ENCODE measurements at places on chromosomes 1 and 21. TPM values are rescaled to one million over a fixed set of nuclear protein-coding genes. Genes with fewer than 3 reads are reported as not detected.

Gene CREB3L4
- total RNA-seq: 3.9 TPM

Gene NCF2
- total RNA-seq: 0.39 TPM

Gene NECTIN4
- 0.13 TPM for total RNA-seq

Gene TENT5C
- total RNA-seq: 1.5 TPM

Gene KRTAP21-2
- total RNA-seq: not detected

Gene FTCD
- 0.65 TPM for total RNA-seq

Gene CCDC181
- 0.85 TPM for total RNA-seq

Gene LAMC1
- 853 TPM for total RNA-seq

Gene HAPLN2
- not detected for total RNA-seq

Gene ACAP3
- 37.3 TPM for total RNA-seq

Gene OR2L13
- total RNA-seq: not detected

Gene S100B
- total RNA-seq: 0.40 TPM

Gene MX2
- 3.3 TPM for total RNA-seq

Gene SLC39A1
- total RNA-seq: 117 TPM

Gene COL6A2
- total RNA-seq: 4,259 TPM

Gene G0S2
- total RNA-seq: 7.8 TPM

Gene MMEL1
- total RNA-seq: not detected

Gene RASAL2
- 27.2 TPM for total RNA-seq

Gene GRIK1
- total RNA-seq: not detected

Gene BRINP2
- not detected for total RNA-seq

Gene MTARC1
- 1.7 TPM for total RNA-seq

Gene TMEM50A
- total RNA-seq: 66.5 TPM

Gene OPRD1
- under 0.01 TPM for total RNA-seq
